ENCODE measurements at places on chromosomes 6 and 20.

GRCh38 chr20:32333181-32333987 lies 24.7 kb upstream of the ASXL1 start:
- DNase-seq = no peak

DNA sequence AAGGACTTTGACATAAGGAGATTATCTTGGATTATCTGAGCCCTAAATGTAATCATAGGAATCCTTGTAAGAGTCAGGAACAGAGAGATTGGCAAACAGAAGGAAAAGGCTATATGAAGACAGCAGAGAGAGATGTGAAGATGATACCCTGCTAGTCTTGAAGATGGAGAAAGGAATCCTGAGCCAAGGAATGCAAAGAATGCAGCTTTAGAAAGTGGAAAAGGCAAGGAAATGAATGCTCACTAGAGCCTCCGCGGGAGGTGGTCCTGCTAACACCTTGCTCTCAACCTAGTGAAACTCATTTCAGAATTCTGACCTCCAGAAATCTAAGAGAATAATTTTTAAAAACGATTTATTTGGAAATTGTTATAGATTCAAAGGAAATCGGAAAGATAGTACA lies 117.1 kb downstream of the TBXT start:
- DNase-seq = no peak

DNA sequence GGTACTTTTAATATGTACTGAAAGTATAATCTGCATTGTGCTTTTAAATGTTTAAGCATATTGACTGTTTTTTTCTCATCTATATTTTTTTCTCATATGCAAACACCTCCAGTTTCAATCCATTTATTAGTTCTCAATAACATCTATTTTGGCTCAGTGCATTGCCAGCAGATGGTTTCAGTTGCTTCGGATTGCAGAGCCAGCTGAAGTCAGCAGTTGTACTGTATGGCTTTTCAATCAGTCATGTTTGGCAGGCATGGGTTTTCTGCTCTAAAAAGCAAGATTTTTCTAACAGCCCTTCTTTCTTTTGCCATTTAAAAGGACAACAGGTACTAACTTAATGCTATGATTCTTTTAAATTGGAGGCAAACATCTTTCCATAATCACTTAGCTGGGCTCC lies 121.2 kb downstream of the CD109 start:
- no peak for DNase-seq

DNA sequence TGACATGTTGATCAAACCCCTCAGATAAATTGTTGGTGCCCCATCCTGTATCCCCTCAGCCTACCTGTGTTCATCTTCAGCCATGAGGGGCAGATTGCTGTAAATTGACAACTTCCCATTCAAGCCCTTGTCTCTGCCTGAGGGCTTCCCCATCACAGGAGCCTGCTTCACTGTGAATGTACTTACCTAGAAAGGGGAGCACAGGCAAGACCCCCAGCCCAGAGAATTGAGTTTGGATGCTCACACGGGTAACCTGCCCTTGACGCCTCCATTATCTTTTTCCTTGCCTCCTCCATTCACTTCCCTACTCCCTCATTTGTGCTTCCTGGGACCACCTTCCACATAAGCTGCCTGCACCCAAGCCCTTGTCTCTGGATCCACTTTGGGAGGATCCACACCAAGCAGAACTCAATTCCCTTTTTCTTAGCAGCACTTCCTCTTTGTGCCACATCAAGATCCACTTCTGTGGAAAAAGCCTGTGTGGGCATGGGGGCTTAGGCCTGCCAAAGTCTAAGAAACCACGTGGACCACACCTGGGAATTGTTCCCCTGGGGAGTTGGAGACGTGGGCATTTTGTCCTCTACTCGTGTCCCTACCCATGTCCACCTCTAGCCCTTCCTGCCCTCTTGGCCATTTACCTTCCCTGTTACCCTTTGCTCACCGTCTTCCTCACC lies 103.4 kb upstream of the FOXA2 start:
- DNase-seq = no peak

DNA sequence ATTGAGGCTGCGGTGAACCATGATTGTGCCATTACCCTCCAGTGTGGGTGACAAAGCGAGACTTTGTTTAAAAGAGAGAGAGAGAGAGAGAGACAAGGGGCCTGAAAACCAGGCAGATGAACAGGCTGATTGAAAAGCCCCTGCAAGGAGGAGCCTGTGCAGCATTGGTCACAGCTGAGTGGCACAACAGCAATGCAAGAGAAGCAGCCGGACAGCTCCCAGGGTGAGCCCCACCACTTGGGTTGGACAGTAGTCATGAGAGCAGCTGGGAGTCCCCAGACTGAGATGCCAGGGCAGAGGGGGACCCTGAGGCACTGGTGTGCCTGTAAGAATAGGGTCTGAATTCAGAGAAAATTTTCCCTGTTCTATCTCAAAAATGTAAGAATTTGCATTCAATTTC lies 10.2 kb downstream of the DNPH1 start:
- DNase-seq = no peak

GRCh38 chr6:20565342-20565741 lies 31.1 kb downstream of the CDKAL1 start:
- DNase-seq = no peak

- DNase-seq = no peak
Observed at GRCh38 chr6:45650524-45651135, 272.9 kb upstream of the SUPT3H start.

DNA sequence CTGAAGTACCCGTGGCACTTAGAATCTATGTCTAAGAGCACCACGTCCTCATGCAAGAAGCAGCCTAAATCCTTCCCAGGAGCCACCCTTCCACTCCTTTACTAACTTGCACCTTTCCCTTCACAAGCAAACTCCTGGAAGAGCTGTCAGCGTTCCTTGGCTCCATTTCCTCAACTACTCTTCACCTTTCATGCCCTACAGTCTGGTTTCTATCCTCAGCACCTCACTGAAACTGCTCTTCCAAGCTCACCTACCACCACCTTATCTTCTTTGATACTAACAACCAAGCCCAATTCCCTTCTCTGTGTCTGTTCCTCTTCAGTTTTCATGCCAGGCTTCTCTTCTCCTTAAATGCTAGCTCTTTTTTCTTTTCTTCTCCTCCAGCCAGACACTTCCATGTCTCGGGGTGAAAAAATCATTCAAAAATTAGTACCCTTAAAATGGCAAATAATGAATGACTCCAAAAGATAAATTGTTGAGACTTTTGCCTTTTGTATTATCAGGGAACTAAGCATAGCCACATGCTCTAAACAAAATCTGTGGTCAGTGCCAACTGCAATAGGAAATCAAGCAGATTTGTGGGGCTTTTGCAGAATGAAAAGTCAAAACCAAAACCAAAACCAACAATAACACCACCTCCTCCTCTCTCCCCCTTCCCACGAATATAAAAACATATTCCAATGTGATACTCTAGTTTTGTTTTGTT lies 149.6 kb upstream of the KCNK16 start:
- DNase-seq = no peak

DNA sequence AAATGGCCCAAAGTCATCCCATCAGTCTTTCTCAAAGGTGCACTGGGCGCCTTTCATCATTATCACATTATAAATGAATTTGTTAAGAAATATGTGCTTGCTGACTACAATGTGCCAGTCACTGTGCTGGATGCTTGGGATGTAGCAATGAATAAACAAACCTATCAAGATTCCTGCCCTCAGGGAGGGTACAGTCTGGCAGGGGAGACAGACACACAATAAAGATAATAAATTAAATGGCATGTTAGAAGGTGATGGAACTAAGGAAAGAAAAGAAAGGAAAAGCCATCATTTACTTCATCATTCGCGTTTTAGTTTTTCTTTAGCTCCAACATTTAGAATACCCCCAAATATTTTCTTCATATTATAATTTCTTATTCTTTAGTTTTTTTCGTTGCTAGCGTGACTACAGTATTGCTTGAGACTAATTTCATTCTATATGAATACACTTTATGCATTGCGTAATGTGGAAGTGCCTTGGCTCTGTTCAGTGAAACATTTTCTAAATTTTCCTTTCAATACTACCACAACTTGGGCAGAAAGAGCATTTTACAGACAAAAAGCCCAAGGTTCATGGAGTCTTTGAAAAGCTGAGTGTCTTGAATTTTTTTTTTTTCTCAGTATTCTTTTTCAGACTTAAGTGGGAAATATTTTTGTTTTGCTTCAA lies 48.7 kb upstream of the CITED2 start:
- no peak for DNase-seq

GRCh38 chr6:109073344-109074132 lies 21.1 kb downstream of the SESN1 start:
- no peak for DNase-seq

- DNase-seq = no peak
Observed at GRCh38 chr6:156839591-156840001, 62.4 kb downstream of the ARID1B start.

- no peak for DNase-seq
Observed at GRCh38 chr20:48783533-48784272, 44.1 kb downstream of the PREX1 start.

GRCh38 chr6:71250099-71250602 lies 38.5 kb upstream of the OGFRL1 start:
- no peak for DNase-seq

- DNase-seq = no peak
Observed at GRCh38 chr20:33657704-33658095, 4.4 kb upstream of the C20orf144 start.

- DNase-seq = no peak
Observed at GRCh38 chr6:13146442-13146841, 181.9 kb downstream of the TBC1D7 start.

- DNase-seq = no peak
Observed at GRCh38 chr20:42576167-42576566, 613.5 kb downstream of the PTPRT start.

GRCh38 chr6:81172056-81172740 lies 580.3 kb downstream of the TENT5A start:
- peak; percentile 21 for DNase-seq

DNA sequence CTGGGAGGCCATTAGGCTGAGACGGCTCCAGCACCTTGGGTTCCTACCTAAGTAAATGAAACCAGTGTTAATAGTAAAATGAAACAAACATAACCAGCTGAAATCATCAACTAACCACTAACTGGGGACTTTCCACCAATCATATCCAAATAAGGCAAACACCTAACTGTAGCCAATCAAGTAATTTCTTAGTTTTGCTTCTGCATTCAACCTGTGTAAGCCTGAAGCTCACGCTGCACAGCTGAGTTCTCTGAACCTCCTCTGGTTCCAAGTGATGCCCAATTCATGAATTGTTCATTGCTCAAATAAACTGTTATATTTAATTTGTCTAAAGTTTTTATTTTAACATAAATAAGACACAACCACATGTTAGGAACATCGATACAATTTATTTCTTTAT lies 22.5 kb downstream of the KLHL32 start:
- DNase-seq = no peak

DNA sequence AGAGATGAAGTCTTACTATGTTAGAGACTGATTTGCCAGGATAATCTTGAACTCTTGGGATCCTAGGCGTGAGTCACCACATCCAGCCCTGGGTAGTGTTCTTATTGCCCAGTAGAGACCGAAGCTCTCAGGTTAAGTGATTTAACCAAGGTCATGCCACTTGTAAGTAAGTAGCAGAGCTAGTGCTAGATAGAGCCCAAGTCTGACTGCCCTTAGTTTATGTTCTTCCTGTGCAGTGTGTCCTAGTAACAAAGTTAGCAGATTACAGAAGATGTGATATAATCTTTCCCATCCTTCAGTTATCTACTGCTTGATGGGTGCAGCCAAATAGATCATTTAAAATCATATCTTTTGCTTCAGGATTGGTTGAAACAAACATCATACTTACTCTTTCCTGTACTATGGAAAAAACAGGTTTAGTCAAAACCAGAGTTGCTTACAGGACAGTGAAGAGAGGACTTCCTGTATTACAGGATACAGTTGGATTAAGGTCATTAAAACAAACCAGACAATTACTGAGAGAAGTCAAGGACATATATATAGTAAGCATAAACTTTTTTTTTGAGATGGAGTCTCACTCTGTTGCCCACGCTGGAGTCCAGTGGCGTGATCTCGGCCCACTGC lies 9.5 kb upstream of the PABPC1L start:
- DNase-seq = no peak

DNA sequence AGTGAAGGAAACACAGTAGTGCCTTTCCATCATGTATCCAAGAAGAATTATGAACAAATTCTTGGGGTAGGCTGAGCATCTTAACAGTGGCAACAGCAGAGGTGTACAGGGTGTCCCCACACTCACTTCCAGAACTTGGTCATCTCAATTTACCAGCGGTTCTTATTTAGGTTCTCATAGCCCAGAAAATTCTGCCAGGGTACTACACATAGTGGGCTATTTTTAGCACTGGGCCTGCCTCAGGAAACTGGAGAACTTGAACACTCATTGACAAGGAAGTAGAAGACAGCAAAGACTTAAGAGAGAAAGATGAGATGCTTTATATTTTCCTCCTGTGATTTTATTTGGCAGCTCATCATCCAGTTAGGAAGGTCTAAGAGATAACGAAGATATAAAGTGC lies 71.8 kb upstream of the PHIP start:
- no peak for DNase-seq

DNA sequence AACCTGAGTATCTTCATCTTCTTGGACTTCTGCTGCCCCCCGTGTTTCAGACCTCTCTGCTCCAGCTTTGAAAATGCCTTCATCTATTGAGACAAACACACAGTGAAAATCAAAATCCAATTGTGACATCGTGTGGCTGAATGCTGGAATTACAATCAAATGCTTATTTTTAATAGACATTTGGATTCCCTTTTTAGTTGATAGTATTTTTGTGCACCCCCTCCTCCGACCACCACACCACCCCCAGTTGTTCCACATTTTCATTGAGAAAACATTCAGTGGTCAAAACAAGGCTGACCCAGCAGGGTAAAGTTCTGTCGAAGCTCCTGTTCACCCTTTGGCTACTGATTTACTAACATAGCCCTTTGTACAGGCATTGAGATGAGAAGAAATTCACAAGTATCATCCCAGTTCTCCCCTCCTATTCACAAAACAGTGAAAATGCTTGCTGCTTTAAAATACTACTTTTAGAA lies 79.0 kb downstream of the NRSN1 start:
- DNase-seq = no peak
